Activated CD8-positive, alpha-beta memory T cell treated with anti-CD3 and anti-CD28 coated beads for 1 hour (primary cell): ENCODE measurements at places on chromosomes 2 and 18.

DNA sequence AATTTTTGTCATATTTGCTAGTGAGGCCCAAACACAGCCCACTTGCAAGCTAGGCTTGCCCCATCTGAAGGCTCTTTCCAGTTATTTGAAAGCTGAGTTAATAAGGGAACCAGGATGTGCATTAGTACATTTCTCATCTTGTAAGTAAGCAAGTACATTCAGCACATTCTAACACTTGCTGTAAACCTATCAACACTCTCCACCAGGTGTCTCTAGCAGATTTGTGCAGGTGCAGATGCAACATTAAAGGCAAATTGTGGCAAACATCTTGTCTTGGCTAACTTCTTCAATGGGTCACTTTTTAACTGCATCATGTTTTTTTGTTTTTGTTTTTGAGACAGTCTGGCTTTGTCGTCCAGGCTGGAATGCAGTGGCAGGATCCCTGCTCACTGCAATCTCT is 25.3 kb upstream of the MFSD6 start:
- no peak for DNase-seq

GRCh38 chr2:238868067-238868524 is 20.2 kb downstream of the TWIST2 start:
- DNase-seq, result no peak

- no peak for DNase-seq
Observed at GRCh38 chr18:5175378-5175777, 21.7 kb downstream of the AKAIN1 start.

- no peak for DNase-seq
Observed at GRCh38 chr2:212752730-212753351, 214.2 kb upstream of the ERBB4 start.

DNA sequence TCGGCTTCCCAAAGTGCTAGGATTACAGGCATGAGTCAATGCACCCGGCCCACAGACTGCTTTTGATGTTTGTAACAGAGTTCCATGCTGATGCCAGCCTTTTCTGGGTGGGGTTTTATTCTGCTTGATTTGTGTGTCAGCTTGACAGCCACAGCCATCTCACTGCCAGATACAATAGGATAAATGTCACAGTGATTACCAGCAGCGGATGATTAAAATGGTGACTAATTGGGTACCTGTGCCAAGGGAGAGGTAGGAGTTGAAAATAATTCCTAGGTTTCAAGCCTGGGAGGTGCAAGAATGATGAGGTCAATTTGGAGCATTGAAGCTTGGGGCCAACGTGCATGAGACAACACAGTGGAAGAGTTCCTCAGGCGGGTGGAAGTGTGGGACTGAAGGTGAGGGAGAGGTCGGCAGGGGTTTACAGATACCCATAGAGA is 39.4 kb downstream of the SH2D6 start:
- DNase-seq, result no peak

- no peak for DNase-seq
Observed at GRCh38 chr2:121245913-121246312, 39.1 kb downstream of the TFCP2L1 start.

- no peak for DNase-seq
Observed at GRCh38 chr18:10050956-10051355, 137.1 kb downstream of the VAPA start.

GRCh38 chr2:189367343-189367742 is 73.9 kb upstream of the WDR75 start:
- no peak for DNase-seq

DNA sequence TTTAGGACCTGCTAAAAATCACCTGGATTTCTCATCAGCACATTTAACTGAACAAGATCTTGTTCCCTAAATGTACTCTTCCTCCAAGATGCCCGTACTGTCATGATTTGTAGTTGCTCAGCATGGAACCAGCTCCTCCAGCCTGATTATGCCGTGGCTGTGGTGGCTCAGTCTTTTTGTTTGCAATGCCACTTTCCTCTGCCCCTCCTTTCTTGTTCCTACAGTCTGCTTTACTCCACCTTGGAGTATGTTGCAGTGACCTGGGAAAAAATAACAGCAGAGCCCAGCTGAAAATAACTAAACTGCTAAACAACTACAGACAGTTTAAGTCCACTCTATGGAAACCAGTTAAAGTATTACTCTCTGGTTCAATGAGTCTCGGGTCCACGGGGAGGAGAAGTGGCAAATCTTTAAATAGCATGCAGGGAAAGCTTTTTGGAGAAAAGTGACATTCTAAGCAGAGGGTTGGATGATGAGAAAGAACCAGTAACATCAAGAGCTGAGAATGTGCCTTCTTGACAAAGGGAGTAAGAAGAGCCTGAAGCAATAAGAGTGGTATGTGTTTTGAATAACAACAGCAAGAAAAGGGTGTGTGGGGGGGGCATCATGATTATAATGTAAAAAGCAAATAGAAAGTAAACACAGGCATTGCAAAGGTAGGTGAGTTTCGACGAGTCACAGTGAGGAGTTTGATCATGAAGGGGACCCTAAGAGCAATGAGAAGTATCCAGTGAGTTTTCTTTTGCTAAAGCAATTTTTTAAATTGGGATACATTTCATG is 225.7 kb downstream of the TMX3 start:
- DNase-seq, result no peak

- no peak for DNase-seq
Observed at GRCh38 chr2:65477590-65477989, 45.2 kb upstream of the SPRED2 start.

DNA sequence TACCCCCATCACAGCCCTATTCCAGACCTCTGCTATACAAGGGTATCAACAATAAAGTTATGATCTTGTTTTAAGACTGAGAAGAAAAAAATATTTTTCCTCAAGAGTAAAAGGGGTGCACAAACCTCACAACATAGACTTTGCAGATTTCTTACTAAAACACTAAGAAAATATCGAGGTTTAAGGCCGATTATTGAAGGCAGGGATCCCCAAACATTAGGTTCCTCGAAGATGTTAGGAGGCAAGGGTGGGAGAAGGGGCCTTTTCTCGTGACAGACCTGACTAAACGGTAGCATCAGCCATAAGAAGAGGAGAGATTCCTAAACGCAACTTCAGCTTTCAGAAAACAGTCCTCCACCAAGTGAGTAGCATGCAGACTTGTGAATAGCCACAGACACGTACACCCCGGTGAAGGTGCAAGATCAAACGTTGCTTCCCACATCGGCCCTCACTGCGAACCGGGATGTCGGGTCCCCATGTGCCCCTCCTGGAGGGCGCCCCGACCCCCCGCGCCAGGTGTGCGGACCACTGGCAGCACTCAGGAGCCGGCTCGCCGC is 678 bp downstream of the PIAS2 start:
- peak; percentile 10 for DNase-seq

DNA sequence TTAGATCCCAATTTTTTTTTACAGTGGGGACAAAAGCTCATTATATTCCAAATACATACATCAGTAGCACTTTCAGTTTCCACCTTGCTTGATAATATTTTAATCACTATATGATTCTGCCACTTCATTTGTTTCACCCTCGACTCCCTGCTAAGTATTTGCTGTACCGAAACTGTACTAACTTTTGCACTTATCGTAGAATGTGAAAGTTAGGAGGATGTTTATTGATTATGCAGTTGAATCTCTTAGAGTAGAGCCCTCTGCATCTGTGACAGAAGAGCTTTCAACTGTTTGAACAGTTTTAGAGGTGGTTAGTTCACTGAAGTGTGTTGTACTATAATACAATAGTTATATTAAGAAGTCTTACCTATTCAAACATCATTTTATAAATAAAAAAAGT is 20.8 kb downstream of the NCOA1 start:
- no peak for DNase-seq

GRCh38 chr2:172937884-172938712 is 137.5 kb upstream of the MAP3K20 start:
- DNase-seq, result no peak

GRCh38 chr2:120402067-120402433 is 56.1 kb downstream of the INHBB start:
- no peak for DNase-seq

DNA sequence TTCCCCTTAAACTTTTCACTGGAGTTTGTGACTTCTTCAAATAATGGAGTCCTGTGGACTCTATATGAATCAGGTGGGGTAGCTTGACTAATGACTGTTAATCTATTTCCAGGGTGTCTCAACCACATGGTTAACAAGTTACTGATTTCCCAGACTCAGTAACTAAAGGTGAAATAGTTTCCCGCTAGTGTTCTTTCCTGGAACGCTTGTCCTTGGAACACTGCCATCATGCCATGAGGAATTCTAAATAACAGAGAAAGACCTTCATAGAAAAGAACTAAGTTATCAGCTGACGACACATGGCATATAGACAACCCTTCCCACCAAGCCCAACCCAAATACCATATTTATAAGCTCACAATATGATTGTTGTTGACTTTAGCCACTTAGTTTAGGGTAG is 1027.9 kb upstream of the FAM98A start:
- no peak for DNase-seq

DNA sequence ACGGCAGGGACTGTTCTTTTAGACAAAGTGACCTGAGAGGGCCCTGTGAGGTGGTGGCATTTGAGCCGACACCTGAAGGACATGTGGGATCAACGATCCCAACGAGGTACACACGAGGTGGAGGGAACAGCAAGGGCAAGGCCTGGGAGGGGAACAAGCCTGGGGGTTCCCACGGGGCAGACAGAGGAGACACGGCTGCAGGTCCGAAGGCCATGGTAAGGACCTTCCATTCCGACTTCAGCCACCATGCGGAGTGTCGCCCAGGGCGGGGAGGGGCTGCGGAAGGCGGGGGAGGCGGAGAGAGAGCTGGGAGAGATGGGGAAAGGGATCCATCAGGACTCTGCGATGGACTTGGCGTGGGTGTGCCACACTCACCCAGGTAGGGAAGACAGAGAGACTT is 151.8 kb downstream of the HDAC4 start:
- DNase-seq, result no peak

GRCh38 chr2:181742922-181743722 is 62.8 kb upstream of the NEUROD1 start:
- DNase-seq, result no peak

GRCh38 chr2:224506494-224506893 is 78.7 kb downstream of the CUL3 start:
- no peak for DNase-seq

DNA sequence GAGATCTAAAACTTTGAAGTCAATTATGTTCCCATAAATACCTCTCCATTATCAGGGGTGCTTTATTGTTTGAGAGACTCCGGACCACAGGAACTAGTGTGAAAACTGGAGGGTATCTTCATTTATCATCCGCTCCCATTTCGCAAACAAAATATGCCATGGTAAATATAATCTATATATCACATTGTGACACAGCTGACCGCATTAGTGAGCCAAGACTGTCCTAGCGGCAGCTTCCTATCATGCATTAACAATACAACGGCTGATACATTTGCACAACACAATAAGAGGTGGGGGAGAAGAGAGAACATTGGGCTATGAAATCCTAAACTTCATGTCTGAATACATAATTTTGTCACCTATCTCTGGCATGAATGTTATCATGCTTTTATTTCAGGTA is 29.5 kb downstream of the BCL11A start:
- DNase-seq, result no peak

DNA sequence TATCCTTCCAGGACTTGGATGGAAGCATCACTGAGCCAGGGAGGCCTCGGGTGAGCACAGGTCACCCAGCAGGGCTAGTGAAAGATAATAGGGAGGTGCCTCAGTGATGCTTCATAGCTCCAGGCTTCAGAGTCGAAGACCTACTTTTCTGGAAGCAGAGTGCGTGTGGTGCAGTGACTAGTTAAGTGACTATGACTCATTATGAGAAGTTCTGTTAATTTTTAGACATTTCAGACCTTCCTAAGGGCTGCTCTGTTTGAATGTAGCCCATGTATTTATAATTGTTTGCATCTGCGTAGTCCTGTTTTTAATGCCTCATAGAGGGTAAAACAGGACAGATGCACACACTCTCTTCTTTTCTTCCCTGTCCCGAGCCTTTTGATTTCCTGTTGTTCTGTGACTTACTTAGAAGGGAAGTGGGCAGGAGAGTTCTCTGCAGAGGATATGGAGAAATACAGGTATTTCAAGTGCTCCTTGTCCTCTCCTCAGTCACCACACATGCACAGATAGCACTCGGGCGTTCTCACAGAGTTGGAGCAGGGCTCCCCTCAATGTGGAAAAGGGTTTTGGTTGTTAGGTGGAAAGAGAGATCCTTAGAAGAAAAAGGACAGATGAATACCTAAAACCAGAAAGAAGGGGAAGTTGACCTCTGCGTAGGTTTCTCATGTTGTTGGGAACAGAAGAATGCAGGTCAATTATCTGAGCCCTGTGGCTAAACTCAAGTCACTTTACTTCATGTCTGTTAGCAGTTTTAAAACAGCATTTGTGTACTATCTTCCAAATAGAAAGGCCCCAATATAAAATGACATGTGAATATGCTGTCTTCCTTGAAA is 34.7 kb downstream of the RALB start:
- DNase-seq, result no peak

DNA sequence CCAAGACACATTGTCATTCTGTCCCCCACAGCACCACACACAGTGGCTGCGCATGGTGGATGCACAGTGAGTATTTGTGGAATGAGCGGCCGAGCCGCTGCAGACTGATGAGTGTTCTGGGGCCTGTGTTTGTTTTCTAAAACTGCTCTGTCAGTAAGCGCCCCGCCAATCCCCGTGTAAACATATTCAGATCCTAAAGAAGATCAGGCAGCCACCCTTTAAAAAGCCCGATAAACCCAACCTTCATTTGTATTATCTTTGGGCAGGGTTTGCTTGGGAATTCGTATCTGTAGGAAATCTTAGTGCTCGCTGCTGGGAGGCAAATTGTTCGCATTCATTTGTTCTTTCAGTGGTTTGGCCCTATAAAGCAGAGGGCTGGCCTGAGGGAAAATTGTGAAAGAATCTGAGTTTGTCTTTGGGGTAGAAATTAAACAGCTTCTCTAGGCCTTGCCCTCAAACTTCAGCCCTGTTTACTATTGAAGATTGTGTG is 68.6 kb downstream of the TGOLN2 start:
- DNase-seq, result no peak

DNA sequence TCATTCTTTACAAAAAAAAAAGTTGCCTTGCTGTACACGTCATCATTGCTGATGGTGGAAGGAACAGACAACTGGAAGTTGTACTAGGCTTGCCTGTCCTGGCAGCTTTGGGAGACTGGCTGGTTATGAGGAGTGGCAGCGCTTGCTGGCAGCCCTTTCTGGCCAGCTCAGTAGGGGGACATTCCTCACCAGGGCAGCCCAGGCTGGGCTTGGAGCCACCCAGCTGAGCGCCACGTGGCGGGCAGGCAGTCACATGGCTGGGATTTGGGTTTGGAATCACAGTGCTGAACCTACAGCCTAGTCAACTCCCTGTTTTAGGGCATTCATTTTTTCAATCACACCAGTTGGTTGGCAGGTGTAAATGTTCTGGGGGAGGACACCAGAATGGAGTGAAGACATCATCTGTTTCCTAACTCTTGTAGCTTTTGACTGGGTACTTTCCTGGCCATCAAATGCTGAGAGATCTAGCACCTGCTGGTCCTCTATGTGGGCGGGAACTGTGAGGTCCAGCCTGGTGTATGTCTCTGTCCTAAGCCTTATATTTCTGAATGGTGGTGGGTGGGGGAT is 139.3 kb downstream of the SETBP1 start:
- no peak for DNase-seq

GRCh38 chr2:220785178-220785577 is 786.9 kb downstream of the EPHA4 start:
- no peak for DNase-seq
